ENCODE measurements at places on chromosomes 1 and 21.
A peak's percentile ranks its signal among the peaks of the same experiment; 100 is the strongest.

DNA sequence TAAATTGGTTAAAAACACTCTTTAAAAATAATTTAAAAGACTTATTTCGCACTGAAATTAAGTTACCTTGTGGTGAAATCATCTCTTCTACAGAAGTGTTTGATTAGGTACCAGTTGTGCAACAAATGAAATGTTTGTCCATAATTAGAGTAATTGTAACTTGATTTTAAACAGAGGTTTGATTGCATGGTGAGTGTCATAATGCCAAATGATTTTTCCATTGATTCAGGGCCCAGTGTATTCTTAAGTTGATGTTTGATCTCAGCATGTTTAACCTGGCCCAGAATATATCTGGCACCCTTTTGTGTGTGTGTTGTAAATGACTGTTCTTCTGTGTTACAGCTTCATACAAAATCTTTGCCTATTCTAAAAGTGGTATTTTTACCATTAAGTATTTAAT lies 28.5 kb downstream of the LRRC8B start:
- no peak for DNase-seq

- DNase-seq = peak; percentile 88
Measured at GRCh38 chr1:31669786-31670592, 25.3 kb upstream of the PEF1 start.

DNA sequence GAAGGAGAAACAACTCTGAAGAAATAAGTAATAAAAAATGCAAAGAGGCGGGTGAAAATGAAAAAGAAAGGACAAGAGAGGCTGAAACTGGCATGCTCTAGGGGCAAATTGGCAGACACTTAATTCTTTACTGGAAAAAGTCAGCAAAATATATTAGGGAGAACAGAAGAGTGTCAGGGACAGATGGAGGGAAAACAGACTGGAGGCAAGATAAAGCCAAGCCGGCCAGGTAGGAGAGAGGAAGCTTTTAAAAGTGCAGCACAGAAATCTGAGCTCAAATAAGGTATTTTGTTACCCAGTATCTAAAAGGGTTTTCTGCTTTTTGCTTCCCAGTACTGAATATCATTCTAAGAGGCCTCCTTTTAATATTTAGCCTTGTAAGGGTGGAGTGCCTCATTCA lies 339.3 kb downstream of the PAPPA2 start:
- no peak for DNase-seq

- no peak for DNase-seq
Measured at GRCh38 chr1:153262070-153262366, 2.5 kb downstream of the LORICRIN start.
